ENCODE measurements at places on chromosomes 1 and 21.

DNA sequence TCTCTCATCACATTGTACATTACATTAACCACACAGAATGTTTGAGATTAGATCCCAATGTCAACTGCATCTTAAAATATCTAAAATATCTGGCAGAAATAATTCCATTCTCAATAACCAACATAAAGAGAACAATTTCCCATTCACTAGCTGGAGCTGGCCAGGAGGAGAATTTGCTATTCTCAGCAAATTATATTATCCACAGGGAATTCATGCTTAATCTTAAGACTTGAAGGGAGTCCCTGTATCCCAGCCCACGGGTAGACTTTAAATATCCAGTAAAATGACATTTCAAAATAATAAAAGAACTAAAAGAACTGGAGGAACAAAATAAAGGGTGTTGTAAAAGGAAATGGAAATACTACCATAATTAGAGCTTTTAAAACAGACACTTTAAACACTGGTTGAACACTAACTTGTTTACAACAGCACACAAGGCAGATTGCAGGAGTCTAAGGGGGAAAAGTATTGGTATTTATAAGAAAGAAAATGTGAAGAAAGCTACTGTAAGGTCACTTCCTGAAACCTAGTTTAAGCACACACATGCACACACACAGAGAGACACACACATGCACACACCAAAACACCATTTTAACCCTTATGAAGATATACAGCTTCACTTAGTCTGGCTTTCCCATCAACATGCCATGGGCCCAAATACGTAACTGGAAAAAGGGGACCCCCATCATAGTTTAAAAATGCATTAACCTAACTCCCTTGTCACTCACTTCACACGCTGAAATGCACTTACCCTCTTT, 107.0 kb downstream of the PTPN14 start:
- no peak for DNase-seq

DNA sequence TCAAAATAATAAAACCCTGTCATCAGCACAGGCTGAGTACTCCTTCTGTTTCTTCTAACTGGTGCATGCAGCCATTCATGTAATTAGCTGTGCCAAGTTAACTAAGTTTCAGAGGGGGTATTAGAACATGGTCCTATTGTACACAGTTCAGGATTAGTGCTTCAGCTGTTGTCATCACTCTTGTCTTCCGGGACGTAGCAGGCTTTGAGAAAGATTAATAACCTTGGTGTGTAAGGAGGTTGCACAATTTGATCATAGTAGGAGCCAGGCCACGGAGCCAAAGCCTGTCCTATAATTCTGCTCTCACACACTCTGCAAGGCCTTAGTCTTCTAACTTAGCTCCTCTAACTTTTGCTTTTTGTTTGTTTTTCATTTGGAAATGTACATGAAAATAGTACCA, 44.7 kb downstream of the PTGFRN start:
- no peak for DNase-seq

DNA sequence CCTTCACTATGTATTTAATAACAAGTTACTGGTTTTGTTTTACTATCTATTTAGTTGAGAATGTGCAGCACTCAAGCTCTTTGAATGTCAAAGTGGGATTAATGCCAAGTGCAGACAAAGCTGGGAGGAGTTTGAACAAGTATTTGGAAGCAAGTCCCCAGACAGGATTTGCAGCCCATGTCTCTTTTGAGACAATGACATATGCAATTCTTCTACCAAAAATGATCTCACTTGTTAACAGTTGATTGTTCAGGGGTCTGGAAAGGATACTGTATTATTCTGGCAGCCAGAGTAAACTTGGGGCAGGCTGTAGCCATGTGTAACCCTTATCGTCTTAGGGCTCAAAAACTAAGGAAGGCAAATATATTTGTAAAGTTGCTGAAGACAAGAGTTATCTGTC, 15.8 kb downstream of the COLGALT2 start:
- DNase-seq: no peak

GRCh38 chr1:16440131-16440469, 424 bp upstream of the NECAP2 start:
- no peak for DNase-seq

DNA sequence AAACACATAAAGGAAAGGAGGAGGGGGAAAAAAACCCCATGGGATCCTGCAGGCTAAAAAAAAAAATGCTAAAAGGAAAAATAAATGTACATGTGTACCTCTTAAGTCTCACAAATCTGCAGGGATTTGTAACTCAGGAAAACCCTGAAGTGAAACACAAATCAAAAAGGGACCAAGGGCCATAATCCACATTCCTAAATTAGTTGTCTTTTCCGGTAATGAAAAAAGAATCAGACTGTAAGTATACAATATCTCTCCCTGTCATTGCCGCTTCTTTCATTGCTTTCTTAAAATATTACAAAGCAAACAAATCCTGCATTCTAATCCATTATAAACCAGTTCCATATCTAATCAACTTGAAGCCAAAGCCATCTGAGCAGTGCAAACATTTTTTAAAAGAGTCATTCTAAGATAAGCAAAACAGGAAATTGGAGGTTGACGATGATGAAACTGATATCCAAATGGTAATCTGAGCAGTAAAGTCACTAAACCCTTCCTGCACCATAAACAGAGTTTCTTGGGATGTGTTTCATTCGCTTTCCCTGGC, 58.7 kb upstream of the SIM2 start:
- no peak for DNase-seq

- DNase-seq: no peak
Measured at GRCh38 chr1:206445911-206446356, 24.3 kb upstream of the IKBKE start.

- DNase-seq: no peak
Measured at GRCh38 chr21:25809013-25809412, 74.2 kb downstream of the GABPA start.

DNA sequence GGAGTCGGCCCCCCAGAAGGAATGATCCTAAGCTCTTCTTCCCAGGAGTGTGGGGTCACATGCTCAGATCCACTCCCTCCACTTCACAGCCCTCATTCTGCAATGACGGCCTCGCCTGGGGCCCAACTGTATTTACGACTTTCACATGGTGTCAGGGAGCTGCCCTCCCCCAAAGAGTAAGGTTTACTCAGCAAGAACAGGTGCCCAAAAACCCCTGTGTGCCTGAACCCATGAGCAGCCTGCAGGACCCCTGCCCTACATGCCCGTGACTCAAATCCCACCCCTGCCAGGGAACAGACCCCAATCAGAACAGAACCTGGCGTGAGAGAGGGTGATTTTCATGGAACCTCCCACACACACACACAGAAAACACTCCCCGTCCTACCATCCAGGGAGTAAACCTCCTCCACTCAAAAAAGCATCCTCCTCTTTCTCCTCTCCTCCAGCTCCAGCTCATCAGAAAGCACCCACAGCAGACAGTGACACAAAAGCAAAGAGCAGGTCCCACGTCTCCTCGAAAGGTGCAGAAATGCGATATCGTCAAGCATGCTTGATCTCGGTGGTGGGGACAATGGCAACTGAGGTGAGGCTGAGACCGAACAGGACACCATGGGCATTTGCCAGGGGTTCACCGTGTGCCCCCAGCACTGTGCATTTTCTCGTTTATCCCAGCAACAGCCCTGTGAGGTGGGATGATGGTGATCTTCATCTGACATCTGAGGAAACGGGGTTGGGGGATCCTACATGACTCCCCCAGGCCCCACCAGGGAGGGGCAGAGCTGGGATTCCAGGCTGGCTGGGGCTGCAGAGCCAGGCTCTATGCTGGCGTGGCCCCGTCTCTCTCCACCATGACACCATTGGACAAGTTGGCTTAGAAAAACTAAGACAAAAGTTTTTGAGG, 397.9 kb downstream of the NPHP4 start:
- no peak for DNase-seq

- no peak for DNase-seq
Measured at GRCh38 chr1:107545056-107545577, 404.3 kb downstream of the NTNG1 start.

- DNase-seq: no peak
Measured at GRCh38 chr1:11324567-11325165, 51.7 kb downstream of the UBIAD1 start.

- DNase-seq: no peak
Measured at GRCh38 chr1:79042539-79042938, 36.0 kb upstream of the ADGRL4 start.

DNA sequence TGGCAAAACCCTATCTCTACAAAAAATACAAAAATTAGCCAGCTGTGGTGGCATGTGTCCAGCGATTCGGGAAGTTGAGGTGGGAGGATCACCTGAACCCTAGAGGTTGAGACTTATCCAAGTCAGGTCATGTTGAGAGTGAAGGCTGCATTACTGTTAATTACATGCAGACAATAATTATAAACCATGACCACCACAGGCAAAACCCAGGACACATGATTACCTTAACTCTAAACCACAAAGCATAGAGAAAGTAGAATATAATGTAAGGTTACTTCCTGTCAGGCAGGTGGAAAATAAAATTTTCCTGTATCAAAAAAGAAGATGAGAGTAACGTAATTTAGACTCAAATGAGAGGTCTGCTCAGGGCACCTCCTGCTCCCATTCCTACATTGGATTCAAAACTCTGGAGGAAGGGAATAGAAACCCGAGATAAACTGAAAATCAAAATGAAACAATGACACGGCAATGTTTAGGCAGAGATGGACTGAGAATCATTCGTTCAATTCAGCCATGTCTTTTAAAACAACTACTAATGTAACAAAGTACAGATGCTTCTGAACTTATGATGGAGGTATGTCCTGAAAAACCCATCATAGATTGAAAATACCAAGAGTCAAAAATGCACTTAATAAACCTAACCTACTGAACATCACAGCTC, 33.6 kb downstream of the RGS8 start:
- no peak for DNase-seq

GRCh38 chr1:12144236-12144635, 22.6 kb upstream of the TNFRSF1B start:
- no peak for DNase-seq

DNA sequence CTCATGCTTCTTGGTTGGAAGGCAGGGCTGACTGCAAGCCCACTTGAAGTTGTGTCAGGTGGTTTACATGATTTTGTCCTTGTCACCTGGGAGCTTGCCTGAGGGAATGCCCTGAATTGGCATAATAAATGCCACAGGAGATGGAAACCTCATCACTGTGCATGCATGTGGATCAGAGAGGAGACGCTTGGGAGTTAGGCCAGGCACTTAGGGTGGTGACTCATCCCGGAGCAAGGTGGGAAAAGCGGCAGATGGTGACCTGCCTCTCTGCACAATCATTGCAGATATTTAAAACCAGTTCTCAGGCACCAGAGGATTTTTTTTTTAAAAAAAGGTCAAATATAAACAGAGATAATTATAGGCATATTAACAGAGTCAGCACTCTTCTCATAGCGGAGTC, 202.2 kb upstream of the KIAA0040 start:
- no peak for DNase-seq

DNA sequence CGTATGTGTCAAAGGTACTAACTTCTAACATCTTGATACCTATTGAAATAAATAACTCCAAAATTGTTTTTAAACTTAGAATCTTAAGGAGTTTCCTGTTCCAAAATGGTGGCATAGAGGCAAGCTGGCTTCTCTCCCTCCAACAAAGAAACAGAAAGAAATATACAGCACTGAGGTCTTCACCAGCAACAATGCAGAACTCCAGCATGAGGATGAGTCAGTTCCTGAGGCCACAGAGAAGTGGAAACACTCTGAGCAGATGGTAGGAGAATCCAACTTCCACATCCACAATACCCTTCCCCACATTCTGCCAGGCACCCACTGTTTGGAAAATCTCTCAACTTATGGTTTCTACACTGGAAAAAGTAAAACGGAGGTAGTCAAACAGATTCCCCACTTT, 12.2 kb upstream of the PPIH start:
- no peak for DNase-seq

DNA sequence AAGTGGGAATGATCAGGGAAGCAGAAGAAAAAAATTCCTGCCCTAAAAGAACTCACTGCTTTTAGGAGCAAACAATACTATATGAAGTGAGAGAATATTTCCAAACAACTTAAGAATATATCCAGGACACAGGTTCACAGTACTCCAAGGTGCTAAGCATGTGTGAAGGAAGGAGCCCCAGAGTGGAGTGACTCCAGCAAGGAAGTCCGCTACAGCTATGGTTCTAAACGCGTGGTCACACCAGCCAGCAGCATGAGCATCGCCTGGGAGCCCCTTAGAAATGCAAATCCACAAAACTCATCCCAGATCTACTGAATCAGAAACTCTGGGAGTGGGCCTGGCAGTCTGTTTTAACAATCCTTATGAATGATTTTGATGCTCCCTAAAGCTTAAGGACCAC, 36.1 kb downstream of the GADD45A start:
- DNase-seq: no peak

DNA sequence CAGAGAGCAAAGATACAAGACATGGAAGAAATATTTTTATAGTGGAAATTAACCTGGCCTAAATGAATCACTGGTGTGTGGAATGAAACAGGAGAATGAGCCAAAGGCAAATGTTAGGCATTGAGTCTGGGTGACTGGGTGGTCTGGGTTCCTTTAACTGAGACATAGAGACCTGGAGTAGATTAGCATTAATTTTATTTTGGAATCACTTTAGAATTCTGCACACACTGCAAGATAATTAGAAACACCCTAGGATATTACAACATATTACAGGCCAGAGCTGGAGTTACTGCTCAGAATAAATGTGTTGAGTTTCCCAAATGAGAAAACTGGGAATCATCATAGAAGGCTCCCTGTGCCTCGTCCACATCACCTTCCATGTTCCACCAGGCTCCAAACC, 85.5 kb downstream of the PLPPR5 start:
- DNase-seq: no peak

DNA sequence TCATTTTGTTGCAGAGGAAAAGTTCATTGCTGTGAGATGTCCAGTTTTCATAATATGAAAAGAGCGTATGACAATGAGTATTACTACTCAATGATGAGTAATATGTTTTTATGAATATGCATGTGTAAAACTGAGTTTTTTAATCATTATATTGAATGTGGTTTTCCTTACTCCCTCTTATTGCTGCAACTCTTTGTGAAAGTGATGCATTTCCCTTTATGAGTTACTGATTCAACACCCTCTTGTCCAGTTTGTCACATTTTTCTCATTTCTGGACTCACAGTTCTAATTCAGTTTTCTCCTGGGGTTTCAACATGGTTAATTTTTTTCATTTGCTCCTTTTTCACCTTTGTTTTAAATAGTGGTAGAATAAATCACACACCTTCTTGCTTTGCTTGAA, 35.2 kb upstream of the KCNJ15 start:
- peak; percentile 40 for DNase-seq

DNA sequence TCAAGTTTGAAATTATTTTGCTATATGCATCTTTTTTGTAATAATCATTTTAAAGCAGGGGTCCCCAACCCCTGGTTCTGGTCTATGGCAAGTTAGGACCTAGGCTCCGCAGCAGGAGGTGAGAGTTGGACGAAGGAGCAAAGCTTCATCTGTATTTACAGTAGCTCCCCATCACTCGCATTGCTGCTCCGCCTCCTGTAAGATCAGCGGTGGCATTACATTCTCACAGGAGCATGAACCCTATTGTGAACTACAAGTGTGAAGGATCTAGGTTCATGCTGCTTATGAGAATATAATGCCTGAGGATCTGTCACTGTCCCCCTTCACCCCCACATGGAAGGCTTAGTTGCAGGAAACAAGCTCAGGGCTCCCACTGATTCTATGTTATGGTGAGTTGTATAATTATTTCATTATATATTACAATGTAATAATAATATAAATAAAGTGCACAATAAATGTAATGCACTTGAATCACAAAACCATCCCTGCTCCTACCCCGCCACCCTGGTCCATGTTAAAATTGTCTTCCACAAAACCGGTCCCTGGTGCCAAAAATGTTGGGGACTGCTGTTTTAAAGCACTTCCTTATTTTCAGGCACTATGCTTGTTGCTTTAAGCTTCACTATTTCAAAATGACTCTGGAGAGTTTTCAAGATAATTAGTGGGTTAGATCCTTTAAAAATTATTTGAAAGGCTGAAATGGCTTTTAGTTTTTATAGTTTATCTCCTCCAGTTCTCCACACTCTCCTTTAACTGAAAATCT, 74.8 kb downstream of the PLA2G4A start:
- no peak for DNase-seq

Measured in GM10248 (cell line).